Activated naive CD4-positive, alpha-beta T cell (primary cell): ENCODE measurements at places on chromosomes 2 and 18.

- DNase-seq, result no peak
These were observed 20.4 kb upstream of the FEZ2 start for GRCh38 chr2:36618381-36618780.

GRCh38 chr2:16121986-16122390, 181.6 kb downstream of the MYCN start:
- DNase-seq, result no peak

DNA sequence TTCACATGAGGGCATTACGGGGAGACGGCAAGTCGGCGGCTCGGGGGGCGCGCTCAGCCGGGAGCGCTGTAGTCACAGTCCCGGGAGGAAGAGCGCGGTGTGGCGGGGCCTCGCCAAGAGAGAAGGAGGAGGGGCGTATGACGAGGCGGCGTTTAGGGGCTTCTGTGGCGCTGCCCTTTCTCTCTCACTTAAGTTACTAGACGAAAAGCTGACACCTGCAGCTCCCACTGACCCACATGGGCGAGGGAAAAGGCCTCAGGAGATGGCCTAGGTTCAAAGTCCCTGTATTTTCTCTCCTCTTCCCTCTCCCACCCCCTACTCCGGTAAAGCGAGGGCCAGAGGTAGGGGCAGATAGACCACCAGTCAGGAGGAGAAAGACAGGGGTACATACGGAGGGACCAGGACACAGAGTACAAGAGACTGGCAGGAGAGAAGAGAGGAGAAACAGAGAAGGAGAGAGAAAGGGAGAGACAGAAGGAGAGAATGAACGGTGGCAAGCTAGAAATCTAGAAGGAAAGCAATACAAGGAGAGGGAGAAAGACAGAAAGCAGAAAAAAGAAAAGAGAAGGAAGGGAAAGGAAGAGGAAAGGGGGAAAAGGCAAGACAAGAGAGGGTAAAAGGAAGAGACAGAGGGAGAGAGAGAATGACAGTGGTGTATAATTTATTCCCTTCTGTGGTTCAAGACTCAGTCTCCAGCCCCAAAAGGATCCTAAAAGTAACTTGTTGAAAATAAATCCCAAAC, 3.8 kb downstream of the SIX2 start:
- DNase-seq, result no peak

GRCh38 chr2:186426153-186427016, 59.7 kb upstream of the ZC3H15 start:
- no peak for DNase-seq

GRCh38 chr18:24108641-24109040, 30.2 kb upstream of the CABYR start:
- DNase-seq, result no peak

GRCh38 chr18:58996131-58996641, 131.5 kb downstream of the ZNF532 start:
- DNase-seq, result no peak
